ENCODE measurements at places on chromosomes 6 and 20.

DNA sequence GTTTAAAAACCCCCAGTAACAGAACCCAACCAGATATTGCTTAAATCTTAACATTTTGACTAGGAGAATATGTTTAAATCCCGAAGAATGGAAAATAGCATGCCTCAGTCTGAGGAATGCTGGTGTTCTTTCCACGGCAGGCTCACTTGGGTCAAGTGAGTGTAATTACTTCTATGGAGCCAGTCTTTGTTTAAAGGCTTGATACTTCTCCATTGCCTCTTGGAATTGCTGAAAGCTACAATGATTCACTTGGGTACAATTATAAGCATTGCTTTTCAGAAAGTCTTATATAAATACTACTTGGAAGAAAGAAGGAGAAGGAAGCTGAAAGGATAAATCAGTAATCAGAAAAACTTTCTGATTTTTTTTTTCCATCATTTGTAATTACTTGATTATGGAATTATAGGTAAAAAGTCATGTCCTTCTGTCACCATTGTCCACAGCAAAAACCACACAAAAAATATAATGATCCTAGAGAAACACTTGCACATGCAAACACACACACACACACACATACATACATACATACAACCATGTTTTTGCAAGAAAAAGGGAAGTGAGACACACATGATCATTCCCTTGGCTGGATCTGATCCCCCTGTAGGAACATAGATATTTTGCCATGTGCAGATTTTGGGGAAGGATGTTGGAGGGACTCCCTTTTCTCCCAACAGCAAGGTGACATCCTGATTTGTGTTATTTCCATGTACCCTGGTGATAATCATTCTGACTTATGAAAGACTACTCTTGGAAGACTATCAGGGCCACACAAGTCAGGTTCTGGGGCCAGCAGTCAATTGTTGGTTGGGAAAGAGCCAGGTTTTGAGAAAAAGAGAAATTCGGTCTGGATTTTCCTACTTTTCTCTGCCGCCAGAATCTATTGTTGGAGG is 396.0 kb upstream of the BTBD3 start:
- no peak for DNase-seq

DNA sequence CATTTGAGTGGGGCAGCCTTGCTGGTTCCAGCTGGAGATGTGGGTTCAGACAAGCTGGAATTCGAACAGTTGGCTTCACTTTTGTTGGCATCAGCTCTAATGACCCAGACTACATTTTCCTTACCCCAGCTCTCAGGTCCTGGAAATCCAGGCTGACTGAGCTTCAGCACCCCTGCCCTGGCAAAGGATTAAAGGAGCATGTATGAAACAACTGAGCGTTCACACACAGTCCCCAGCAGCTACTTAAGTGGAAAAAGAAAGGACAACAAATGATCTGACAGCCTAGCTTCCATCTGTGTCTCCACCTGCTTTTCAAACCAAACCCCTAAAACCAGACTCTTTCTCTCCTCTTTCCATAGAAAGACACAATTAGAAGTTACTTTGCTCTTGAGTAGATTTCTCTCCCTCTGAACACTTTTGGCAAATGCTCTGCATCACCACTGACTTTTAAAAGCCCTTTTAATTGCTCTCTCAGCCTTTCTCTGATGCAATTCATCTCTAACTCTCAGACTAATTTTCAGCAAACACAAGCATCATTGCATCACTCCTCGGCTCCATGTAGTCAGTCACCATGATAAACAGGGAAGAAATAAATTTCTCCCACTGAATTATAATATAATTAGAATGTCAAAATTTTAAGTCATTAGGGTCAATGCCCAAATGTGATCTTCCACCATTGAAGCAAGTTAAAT is 28.1 kb downstream of the ROS1 start:
- DNase-seq: no peak

DNA sequence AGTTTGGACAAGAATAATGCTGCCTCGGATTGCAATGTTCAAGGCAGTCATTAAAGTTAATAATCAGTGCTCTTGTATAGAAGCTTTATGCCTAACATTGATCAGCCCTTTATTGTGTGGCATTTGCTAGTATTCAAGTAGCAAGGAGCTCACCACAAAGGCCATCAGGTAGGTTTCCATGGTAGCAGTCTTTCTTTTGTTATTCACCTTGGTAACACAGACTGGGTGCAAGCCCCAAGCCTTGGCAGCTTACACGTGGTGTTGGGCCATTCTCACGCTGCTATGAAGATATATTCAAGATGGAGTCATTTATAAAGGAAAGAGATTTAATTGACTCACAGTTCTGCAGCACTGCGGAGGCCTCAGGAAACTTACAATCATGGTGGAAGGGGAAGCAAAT is 149.3 kb downstream of the ADAT2 start:
- DNase-seq: no peak

DNA sequence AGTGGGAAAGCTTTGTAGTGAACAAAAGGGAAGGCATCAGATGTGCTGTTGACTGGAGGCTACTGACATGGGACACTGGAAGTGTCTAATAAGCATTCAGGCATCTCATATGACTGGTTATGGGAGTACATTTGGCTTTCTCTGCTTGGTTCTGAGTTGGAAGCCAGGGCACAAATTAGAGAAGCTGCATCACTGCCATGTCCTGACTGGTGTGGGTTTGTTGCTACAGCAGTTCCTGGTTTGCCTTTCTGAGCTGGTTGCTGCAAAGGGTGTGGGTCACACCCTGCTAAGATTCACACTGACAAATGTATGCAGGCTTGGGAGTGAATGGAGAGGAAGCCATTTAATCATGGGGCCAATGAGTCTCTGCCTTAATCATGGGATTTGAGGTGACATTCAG is 36.2 kb upstream of the NANP start:
- DNase-seq: no peak

- DNase-seq: no peak
Observed at GRCh38 chr6:96153775-96154174, 138.0 kb downstream of the FUT9 start.

- no peak for DNase-seq
Observed at GRCh38 chr20:10111139-10111958, 76.6 kb downstream of the ANKEF1 start.

GRCh38 chr20:16412906-16413305 is 160.3 kb downstream of the KIF16B start:
- no peak for DNase-seq

GRCh38 chr6:89553431-89553830 is 85.1 kb downstream of the LYRM2 start:
- DNase-seq: no peak

- no peak for DNase-seq
Observed at GRCh38 chr20:44399446-44399845, 43.9 kb downstream of the HNF4A start.

GRCh38 chr6:133837801-133838349 is 51.0 kb upstream of the TCF21 start:
- peak; percentile 26 for DNase-seq

DNA sequence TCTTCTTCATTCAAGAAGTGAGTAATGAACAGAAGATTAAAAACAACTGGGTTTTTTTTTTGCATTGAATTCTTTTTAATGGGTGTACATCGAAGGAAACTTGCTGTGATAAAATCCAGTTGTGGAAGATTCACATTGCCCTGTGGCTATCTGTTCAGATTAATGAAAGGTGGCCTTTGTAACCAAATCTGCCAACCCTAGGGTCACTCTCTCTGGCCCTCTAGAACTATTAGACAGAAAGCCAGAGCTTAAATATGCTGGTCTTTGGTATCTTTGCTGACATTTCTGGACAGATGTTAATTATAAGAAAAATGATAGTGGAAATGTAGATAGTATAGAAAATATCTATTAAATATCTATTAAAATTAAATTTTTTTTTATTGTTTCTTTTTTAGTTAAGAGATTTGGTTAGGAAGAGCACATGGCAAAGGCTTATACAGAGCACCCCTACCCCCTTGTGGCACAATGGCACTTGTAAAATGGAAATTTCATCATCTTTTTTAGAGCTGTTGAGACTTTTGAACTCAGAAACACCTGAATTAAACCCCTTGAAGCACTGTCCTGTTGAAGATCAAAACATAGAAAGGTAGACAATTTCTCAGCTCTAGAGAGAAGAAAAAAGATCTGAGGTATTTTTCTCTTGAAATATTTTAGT is 572.5 kb downstream of the PKHD1 start:
- no peak for DNase-seq

- DNase-seq: no peak
Observed at GRCh38 chr6:35044761-35045421, 96.2 kb downstream of the TCP11 start.

- no peak for DNase-seq
Observed at GRCh38 chr6:24897186-24897585, 38.6 kb downstream of the RIPOR2 start.

GRCh38 chr6:75273009-75273408 is 11.6 kb downstream of the TMEM30A start:
- no peak for DNase-seq

DNA sequence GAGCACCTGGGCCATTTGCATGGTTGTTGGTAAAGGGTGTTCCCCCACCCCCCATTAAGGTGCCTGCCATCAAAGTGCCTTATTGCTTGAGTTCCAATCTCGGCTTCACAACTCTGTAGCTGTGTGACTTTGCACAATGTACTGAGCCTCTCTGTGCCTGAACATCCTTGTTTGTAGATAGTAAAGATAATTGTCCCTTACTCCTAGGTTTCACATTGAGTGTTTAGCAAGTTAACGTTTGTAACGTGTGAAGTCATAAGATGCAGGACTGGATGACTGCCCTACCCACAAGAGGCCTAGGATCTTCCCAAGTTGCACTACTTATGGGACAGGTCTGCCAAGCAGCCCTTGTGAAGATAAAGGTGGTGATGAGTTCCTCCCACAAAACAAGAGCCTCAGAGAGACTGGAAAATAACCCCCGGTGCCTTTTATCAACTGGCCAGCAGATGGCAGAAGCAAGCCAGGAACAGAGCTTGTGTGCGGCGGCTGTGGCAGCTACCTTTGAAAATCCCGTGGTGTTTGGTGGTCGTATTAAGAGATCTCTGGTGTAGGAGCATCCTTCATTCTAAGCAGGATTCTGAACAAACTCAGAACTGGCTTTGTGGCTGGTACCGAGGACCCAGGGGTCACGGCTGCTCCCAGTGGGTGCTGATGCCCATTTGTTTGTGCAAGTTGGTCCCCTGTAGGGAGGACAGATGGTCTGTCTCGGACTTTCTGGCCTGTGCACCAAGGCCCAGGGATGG is 99.1 kb downstream of the CDH26 start:
- peak; percentile 78 for DNase-seq

- peak; percentile 59 for DNase-seq
Observed at GRCh38 chr20:32482442-32483261, 102.5 kb downstream of the NOL4L start.
